ENCODE measurements at places on chromosomes 13 and 19. TPM values are rescaled to one million over a fixed set of nuclear protein-coding genes. Genes with fewer than 3 reads are reported as not detected.

TLE2 gene
- 38.8 TPM for polyA plus RNA-seq

FUT2 gene
- 2.1 TPM for polyA plus RNA-seq

ZNF296 gene
- 0.78 TPM for polyA plus RNA-seq

SHANK1 gene
- 6.5 TPM for polyA plus RNA-seq

ACP5 gene
- 15.4 TPM for polyA plus RNA-seq

FBN3 gene
- 27.5 TPM for polyA plus RNA-seq

SPRED3 gene
- 1.1 TPM for polyA plus RNA-seq

DNA sequence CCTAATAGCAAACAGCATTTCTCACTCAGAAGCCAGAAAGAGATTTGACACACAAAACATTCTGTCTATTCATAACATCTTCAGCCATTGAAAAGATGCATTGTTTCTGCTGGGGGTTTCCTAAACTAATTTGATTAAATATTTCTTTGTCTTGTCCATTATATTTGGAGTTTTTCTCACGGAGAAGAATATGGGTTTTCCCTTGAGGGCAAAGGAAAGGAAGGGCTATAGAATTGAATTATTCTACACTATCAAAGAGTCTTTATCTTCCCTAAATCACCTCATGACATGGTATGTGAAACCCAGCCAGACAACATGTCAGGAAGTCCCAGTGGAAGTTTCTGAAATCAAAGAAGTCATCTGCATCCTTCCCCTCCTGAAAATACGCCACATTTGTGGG lies 186.4 kb downstream of the SHISA2 start:
- no peak for DNase-seq

DNA sequence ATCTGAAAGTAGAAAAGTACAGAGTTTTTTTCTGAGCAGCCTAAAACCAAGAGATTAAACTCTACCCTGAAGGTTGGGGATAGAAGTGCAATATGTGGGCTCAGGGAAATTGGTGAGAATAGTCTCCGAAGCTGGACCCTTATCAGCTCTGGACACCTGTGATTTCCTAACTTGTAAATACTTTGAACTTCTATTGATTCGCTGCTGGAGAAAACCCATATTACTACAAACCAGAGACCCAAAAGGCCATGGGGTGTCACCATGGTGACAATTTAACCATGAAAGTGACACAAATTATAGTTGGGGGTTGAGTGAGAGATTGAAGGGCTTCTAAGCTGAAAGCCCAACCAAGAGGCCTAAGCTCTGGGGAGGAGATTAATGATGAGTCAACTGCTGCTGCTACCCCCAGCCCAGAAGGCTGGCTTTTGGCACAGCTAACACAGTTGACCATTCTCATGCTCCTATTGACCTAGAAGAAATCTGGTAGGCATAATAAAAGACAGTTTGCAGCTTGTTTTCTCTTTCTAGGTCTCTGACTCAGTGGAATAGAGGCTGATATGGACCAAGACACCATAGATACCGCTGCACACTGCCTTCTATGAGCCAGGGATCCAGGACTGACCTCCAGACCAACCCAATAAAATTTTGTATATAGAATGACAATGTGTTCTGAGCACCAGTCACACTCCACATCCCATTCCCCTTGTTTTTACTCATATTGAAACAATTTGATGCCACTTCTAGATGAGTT lies 131.9 kb upstream of the FNDC3A start:
- no peak for DNase-seq

GRCh38 chr13:42035905-42036521 lies 12.4 kb upstream of the DGKH start:
- DNase-seq: no peak

GRCh38 chr13:35231426-35231825 lies 245.1 kb downstream of the MAB21L1 start:
- DNase-seq: no peak

GRCh38 chr13:112171570-112171965 lies 104.6 kb downstream of the SOX1 start:
- no peak for DNase-seq

- DNase-seq: no peak
Observed at GRCh38 chr13:73943137-73943964, 190.9 kb downstream of the KLF12 start.

DNA sequence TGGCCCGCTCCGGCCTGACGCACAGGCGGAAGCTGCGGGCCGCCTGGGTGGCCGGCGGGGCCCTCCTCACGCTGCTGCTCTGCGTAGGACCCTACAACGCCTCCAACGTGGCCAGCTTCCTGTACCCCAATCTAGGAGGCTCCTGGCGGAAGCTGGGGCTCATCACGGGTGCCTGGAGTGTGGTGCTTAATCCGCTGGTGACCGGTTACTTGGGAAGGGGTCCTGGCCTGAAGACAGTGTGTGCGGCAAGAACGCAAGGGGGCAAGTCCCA lies 4.4 kb downstream of the FFAR1 start:
- no peak for DNase-seq

- no peak for DNase-seq
Observed at GRCh38 chr19:850221-850978, 1.7 kb upstream of the ELANE start.

- no peak for DNase-seq
Observed at GRCh38 chr19:1978346-1978894, 37.1 kb downstream of the BTBD2 start.

DNA sequence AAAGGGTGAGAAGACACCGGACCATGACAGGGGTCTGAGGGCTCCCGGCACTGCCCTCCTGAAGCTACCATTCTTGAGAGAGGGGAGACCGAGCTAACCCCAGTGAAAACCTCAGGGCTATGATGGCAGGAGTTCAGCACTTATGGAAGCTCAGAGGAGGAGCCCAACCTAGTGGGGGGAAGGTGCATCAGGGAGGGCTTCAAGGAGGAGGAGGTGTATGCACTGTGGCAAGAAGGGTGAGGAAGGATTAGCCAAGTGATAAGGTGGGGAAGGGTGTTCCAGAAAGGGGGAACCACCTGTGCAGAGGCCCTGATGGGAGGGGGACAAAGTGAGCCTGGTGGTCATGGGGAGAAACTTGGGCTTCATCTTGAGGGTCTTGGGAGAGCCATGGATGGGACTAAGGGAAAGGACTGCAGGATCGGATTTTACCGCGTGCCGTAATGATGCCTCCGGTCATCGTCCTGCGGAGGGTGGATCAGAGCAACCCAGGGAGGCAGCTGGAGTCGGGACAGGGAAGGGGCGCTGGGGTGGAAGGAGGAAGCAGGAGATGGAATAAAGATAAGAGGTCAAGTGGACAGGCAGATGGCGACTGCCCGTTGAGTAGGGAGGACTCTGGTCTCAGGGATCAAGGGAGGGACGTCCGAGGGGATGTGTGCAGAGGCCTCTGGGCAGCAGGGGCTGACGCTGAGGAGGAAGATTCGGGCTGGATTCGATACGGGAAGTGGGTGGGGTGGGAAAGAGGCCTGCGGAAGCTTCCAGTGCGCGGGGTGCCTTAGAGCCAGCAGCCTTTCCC lies 13.3 kb upstream of the PSMD8 start:
- no peak for DNase-seq

All from right renal pelvis (tissue), 4 donors.